ENCODE measurements at places on chromosomes 5 and 9.

DNA sequence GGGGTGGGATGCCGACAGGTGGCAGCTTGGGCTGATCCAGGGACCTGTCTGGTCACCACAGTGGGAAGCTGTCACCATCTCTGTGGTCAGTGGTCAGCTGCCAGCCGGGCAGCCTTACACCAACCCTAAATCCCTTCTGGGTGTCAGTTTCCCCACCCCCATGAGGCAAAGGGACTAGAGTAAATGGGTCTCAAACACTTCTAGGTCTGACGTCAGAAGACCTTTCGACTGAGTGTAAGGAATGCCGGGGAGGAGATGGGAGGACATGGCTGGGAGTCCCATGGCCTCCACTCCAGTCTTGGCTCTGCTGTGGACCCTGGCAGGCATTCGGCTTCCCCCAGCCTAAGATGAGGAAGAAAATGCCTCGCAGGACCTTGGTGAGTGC lies 40.3 kb upstream of the SLC25A51 start:
- no peak for DNase-seq

DNA sequence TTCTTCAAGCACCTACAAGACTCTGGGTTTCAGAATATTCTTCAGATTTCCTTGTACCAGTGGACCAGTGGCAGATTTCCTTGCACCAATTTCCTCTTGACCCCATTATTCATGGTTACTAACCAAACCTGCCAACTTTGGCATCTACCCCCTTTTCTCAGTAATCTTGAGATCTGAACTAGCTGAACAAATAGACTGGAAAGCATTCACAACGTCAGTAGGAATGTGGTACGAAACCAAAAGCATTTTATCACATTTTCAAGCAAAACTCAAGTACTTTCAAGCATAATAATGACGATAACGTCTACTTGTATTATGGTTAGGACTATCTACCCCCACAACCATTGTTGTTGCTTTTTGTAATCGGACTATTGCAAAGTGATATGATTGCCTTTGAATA lies 1217.3 kb downstream of the PTPRD start:
- DNase-seq = no peak

GRCh38 chr5:54243483-54244080 lies 66.8 kb downstream of the ARL15 start:
- peak; percentile 15 for DNase-seq

GRCh38 chr9:4048441-4048840 lies 251.4 kb downstream of the GLIS3 start:
- DNase-seq = no peak
